ENCODE measurements at places on chromosomes 6 and 20.

DNA sequence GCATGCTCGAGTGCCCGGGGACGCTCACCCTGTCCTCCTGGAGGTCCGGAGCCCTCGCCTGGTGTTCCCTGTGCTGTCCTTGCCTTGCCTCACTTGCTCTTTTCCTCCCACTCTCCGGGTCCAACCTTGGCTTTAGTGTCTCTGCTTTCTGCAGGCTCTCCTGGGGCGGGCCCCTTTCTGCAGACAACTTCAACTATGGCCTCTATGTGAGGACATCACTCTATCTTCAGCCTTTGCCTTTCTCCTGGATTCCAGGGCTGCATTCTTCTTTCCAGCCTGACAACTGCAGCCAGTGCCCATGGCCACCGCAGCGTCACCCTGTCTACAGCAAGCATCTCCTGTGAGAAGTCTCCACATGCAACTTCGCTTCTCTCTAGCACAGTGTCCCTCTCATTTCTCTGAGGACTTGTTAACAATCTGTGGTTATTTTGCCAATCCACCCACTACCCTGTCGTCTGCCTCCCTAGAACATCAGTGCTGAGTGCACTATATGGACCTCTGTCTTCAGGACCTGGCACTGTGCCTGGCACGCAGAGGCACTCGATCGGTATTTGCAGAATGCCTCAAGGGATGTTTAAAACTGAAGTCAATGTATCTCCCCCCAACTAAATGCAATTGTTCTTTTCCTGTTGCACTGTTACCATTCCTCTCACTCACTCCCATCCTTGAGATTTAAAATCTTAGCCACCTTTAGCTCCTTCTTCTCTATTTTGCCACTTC is 35.9 kb downstream of the FOXC1 start:
- no peak for DNase-seq

- DNase-seq: no peak
These were observed 32.3 kb upstream of the PLCB4 start for GRCh38 chr20:9036593-9036992.

- DNase-seq: no peak
These were observed 102.3 kb downstream of the HTR1B start for GRCh38 chr6:77361018-77361417.

DNA sequence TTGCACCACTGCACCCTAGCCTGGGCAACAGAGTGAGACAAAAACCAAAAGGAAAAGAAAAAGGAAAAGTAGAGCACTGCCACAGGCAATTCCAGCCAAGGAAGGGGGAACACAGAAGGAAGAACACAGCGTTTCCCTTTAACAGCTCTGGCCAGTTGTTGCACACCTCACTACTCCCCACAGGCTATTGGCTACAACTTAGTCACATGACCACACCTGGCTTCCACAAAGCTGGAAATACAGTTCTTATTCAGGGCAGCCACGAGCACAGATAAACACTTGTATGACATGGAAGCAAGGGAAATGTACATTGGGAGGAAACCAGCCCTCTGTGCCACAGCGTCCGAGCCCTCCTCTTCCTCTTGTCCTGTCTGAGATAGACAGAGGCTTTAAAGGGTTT is 249.0 kb upstream of the JARID2 start:
- DNase-seq: no peak

GRCh38 chr6:57190140-57190539 is 18.0 kb downstream of the BAG2 start:
- DNase-seq: no peak

DNA sequence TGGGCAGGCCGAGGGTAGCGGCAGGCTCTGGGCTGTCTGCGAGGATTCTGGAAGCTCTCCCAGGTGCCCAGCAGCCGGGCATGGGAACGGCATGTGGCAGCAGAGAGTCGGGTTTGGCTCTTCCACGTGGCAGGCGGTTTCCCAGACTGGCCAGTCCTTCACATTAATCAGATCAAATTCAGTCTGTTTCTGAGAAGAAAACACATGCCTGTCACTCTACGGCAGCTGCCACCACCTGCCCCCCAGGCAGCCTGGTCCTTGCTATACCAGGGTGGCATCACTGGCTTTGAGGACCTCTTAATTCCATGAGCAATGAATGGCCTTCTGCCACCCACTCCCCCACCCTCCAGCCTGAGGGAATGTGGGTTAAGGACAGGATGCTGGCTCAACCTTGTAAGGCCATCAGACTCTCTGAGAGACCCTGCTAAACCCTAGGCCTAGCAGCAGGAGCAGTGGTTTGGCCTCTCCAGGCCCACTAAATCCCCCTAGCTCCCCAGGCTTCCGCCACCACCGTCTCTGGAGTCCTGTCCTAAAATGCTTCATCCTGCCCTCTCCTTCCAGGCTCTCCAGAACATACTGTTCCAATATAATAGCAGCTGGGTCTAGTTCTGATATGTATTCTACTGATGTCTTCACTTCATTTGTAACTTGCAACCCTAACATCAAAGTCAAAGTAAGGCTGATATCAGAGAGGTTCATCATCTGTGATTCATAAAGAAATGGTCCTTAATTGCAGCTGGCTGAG is 47.8 kb downstream of the PLCG1 start:
- DNase-seq: no peak

GRCh38 chr20:20549267-20549612 is 163.2 kb downstream of the RALGAPA2 start:
- DNase-seq: peak; percentile 70

- peak; percentile 54 for DNase-seq
These were observed 82.0 kb upstream of the EDN1 start for GRCh38 chr6:12208190-12208589.

DNA sequence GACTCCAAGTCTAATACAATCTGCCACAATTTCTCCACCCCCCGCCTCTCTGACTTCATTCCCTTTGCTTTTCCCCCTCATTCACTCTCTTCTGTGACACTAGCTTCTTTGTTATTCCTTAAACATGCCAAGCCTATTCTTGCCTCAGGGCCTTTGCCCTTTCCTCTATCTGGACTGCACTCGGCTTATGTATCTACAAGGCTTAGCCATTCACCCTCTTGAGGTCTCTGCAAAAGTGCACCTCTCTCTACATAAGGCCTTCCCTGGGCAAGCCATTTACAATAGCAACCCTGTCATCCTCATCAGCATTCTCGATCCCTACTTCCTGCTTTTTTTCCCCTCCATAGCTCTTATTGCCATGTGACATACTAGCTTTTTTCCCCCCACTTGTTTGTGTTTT is 168.9 kb downstream of the PDSS2 start:
- DNase-seq: no peak

DNA sequence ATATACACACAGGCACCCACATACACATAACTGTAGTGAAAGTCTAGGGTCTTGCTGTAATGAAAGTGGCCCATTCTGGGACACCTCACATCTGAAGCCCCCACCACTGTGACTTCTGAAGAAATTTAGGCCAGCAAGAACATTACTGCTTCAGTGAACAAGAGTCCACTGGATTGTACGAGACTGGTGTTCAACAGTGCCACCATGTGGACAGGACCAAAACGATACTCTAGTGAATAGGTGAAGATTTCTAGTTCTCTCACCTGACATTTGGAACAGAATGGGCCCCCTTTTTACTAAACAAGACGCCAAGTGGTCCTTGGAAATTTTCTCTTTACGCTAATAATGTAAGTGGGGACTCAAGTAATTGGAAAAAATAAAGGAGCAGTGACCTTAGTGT is 156.9 kb downstream of the MAFB start:
- no peak for DNase-seq

DNA sequence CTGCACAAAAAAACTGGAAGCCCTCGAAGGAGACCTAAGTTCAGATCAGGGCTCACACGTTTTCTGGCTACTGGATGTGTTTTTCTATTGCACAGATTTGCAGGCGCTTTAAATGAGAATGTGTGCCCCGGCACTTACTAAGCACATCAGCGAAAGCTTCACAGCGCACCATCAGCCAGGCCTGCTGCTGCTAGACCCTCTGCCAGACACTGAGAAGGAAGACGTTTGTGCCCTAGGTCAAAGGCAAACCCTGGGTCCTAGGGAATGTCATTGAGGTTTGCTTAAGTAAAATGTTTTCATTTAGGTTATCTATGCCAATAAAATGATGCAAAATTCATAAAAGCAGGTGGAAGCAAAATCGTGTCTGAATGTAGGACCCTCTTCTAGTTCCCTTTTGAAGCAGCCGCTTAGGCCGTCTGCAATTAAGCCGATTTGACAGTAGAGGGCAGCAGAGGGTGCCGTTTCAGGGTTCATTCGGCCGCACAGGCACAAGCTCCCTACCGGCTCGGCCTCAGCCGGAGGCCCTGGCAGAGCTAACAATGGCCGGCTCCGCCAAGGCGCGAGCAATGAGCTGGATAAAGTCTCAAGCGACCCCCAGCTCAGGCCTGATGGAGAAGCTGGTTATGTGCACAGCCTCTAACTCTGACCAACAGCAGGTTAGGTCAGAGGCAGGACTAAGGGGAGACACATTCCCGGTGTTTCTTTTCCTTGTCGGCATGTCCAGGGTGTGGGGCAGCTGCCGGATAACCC is 107.2 kb upstream of the FOXA2 start:
- DNase-seq: peak; percentile 75

DNA sequence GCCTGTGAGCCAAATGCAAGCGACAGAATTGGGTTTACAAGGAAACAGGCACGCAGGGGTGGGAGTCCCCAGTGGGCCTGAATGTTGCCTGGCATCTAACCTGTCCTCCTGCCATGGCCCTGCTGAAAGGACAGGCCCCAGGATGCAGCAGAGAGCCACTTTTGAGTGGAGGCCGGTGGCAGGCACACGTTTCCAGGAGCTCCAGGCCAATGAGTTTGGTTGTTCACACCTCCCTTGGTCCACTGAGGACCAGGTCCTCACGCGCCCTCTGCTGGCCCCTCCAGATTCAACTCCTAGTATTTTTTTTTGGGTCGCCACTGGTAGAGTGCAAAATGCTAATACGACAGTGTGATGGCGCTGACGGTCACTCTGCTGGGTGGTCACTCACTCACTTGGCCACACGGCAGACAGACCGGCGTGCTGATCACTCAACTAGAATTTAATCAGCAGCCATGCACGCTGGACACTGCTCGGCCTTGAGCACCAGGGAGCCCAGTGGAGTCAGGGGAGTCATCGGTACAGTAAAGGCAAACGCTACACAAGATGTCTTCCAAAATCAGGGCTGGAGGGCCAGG is 81.7 kb upstream of the NFATC2 start:
- peak; percentile 60 for DNase-seq

DNA sequence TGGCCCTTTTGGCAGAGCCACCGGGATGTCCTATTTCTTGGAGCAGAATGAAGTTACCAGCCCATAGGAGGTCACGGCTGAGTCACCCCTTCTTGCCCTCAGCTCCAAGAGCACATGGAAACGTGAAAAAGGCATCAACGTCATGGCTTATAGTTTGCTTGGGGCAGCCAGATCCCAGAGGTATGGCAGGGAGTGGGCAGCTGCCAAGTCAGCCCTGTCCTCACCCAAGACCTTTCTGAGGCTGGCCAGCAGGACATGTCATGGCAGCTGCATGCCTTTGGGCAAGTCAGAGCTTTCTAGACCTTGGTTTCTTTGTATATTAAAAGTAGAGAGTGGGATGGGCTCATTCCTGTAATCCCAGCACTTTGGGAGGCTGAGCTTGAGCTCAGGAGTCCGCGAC is 8.2 kb upstream of the MDFI start:
- DNase-seq: no peak

GRCh38 chr6:25013246-25013645 is 77.5 kb upstream of the RIPOR2 start:
- DNase-seq: no peak

GRCh38 chr6:96286503-96286902 is 235.1 kb upstream of the UFL1 start:
- DNase-seq: no peak

DNA sequence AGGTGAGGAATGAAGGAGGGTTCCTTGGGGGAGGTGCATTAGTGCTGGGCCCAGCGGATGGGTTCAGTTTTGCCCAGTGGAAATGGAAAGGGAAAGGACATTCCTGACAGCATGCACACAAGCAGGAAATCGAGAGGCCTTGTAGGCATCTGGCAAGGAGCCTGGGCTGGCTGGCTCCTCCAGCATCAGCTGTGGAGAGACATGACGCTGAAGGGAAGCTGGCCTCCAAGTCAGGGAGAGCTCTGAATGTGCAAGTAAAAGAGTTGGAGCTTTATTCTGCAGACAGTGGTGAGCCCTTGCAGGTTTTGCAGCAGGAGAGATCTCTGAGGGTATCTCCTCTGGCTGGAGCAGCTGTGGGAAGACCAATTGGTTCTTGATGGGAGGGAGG is 154.3 kb downstream of the MRPL14 start:
- DNase-seq: peak; percentile 84

GRCh38 chr6:82843291-82843885 is 222.3 kb downstream of the UBE3D start:
- no peak for DNase-seq

DNA sequence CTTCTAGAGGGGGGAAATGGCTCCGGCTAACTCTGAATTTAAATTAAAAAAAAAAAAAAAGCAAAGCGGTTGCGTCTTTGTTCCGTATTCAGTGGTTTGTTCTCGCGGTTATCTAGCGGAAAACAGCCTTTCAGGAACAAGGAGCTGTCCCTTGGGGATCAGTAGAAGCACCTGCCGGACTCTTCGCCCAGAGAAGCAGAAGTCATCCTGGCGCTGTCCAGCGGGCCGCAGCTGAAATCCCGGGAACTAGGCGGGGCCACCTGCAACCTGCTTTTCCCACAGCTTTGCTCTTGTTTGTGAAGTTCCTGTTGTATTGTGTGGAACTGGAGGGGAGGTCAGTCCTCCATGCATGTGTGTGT is 43.9 kb upstream of the GJE1 start:
- no peak for DNase-seq

GRCh38 chr6:37705239-37706051 is 7.8 kb upstream of the MDGA1 start:
- DNase-seq: peak; percentile 63

GRCh38 chr20:44221368-44221954 is 10.9 kb upstream of the OSER1 start:
- DNase-seq: no peak

- no peak for DNase-seq
These were observed 5.8 kb upstream of the KIF3B start for GRCh38 chr20:32271620-32272019.

GRCh38 chr6:47832386-47833100 is 50.7 kb downstream of the OPN5 start:
- DNase-seq: no peak

DNA sequence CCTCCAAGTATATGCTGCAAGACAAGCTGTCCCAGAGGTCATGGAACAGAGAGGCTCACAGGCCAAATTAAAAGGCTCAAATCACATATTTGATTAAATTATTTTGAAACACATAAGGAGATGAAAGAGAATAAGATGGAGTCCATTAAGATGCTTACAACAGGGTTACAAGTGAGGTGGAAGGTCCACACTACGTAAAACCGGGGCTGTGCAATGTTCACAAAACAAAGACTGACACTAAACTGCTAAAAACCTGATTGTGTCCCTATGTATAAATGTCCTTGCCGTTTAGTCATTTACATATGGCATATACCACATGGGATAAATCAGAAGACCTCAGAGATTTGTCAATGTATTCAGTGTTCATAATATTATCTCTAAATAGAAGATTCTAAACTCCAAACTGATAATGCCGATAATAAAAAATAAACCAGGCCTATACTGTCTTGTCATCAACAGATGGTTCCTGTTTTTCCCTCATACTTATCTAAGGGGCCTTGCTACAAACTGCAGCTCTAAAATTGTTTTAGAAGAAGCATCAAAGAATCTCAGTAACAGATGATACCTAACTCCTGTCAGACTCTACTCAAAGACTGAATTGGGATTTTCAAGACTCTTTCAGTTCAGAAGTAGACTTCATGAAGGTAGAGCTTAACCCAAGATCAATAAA is 51.8 kb upstream of the RIPOR2 start:
- no peak for DNase-seq

- no peak for DNase-seq
These were observed 647 bp downstream of the UNC93A start for GRCh38 chr6:167291623-167292300.

GRCh38 chr20:4091490-4092479 is 76.4 kb upstream of the RNF24 start:
- DNase-seq: peak; percentile 67

Measured in body of pancreas (tissue), 4 donors.